ENCODE measurements at places on chromosomes 16 and 17.

GRCh38 chr16:27867122-27868110 lies 196.1 kb downstream of the GSG1L start:
- DNase-seq = peak; percentile 24

- no peak for DNase-seq
These were observed 3.3 kb upstream of the FBXL20 start for GRCh38 chr17:39404542-39405378.

DNA sequence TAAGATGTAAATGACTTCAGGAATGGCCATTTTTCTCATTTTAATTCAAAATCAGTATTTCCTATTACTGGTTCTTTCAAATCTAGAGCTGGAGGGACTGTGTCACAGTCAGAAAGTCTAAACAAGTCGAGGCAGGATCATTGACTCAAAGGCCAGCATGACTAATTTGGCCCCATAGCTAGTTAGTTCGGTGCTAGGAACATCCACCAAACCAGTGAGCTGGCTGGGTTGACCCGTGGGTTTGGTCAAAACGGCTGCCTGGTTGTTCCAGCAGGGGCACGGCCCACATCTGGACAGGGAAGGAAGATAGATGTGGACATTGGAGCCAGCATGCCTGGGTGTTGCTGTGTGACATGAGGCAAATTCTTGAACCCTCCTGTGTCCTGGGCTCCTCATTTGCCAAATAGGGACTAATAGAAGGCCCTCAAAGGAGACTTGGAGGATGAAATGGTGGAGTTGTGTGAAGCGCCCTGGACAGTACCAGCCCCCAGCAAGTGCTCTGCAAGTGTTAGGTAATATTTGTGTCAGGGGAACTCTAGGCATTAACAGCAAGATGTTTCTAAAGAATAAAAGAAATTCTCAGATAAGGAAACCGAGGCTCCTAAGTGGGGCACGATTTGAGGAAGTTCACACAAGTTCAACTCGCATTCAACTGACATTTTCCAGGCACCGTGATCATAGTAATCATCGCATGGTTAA lies 46.2 kb downstream of the MEOX1 start:
- DNase-seq = no peak

- DNase-seq = no peak
These were observed 25.4 kb upstream of the HOXB13 start for GRCh38 chr17:48753794-48754499.

GRCh38 chr16:53817117-53817755 lies 113.3 kb downstream of the FTO start:
- DNase-seq = no peak

DNA sequence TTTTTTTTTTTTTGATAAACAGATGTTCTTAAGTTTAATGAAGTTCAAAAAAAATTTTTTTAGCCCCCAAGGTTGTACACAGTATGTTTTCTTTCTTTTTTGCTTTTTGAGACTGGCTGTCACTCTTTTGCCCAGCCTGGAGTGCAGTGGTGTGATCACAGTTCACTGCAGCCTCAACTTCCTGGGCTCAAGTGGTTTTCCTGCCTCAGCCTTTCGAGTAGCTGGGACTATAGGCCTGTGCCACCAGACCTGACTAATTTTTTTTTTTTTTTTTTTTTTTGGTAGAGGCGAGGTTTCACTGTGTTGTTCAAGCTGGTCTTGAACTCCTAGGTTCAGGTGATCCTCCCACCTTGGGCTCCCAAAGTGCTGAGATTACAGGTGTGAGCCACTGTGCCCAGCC lies 12.8 kb downstream of the ITGAE start:
- DNase-seq = no peak

DNA sequence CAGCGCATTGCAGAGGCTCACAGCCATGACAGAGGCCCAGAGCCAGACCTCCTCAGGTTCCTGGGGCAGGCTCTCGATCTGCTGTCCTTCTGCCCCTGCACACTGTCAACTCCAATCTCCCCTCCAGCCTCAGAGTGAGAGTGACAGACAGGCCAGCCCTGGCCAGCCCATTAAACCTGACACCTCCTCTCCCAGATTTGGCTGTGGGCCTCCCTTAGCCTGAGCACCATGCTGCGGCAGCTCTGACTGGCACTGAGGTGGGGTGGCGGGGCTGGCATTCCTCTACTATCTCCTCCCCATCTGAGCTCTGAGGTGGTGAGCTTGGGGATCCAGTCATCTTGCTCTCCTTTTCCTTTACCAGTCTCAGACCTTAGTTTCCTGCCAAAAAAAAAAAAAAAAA lies 15.5 kb upstream of the C1QL1 start:
- no peak for DNase-seq

- no peak for DNase-seq
These were observed 7.2 kb downstream of the NUBP1 start for GRCh38 chr16:10750793-10751192.

GRCh38 chr16:68538880-68539701 lies at the start of gene ZFP90:
Gene ZFP90 (plus strand): TSS chr16:68539291. CDS start chr16:68539793, 502 bp downstream.
- peak; percentile 61 for DNase-seq

DNA sequence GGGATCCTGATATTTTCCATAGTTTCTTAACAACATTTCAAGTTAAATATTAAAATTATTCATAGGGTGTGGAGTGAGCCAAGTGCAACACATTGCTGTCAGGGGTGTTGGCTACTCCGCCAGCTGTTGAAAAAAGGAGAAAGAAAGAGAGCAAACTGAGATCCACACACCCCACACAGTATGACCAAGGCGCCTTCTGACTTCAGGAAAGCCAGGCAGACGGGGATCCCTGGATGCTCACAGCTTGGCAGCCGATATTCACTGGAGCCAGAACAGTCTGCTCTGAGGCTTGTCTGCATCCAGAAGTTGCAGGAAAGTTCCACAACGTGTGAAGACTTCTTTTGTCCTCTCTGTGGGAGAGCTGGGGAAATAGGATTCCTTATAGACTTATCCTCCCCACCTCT lies 9.3 kb downstream of the CHD9NB start:
- DNase-seq = no peak

GRCh38 chr17:3912827-3913226 lies 3.4 kb downstream of the P2RX1 start:
- DNase-seq = no peak

Measured in activated CD8-positive, alpha-beta memory T cell treated with anti-CD3 and anti-CD28 coated beads for 4 hours (primary cell).